Sigmoid colon (tissue), 7 donors: ENCODE measurements at places on chromosomes 7 and 10. TPM values are rescaled to one million over a fixed set of nuclear protein-coding genes. Genes with fewer than 3 reads are reported as not detected.

GRCh38 chr10:24360282-24361127 is 151.6 kb downstream of the KIAA1217 start:
- no peak for DNase-seq

DNA sequence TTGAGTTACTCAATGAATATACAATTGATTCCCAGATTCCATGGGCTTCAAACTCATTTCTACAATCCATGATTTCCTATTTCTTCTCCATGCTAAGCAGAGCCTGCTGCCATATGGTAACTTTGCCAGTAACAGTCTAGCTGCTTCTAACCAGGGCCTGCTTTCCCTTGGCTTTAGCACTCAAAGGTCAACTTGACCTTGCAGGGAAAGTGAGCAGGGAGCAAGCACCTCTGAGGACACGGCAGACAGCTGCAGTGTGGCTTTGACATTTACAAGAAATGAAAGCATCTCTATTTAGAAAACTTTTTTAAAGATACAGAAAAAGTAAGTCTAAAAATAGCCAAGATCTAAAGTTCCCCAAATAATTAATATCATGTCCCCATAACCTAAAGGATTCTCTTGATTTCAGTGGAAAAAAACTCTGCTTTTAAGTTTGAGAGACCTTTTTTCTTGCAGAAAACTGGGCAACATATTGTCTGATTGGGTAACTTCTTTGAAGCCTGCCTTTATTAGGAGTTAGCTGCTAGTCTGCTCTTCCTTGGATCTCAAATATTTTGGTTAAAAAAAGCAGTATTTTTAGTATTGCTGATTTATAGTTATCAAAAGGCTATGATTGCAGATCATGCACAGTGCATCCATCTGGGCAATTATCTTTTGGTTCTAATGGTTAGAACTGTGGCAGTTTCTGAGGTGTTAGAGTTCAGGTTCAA is 257.9 kb downstream of the AHR start:
- DNase-seq = no peak

- DNase-seq = no peak
Measured at GRCh38 chr7:88001744-88002530, 67.9 kb downstream of the ADAM22 start.

- no peak for DNase-seq
Measured at GRCh38 chr7:47461161-47461560, 120.8 kb downstream of the TNS3 start.

- no peak for DNase-seq
Measured at GRCh38 chr7:24769014-24769830, 12.0 kb upstream of the GSDME start.

DNA sequence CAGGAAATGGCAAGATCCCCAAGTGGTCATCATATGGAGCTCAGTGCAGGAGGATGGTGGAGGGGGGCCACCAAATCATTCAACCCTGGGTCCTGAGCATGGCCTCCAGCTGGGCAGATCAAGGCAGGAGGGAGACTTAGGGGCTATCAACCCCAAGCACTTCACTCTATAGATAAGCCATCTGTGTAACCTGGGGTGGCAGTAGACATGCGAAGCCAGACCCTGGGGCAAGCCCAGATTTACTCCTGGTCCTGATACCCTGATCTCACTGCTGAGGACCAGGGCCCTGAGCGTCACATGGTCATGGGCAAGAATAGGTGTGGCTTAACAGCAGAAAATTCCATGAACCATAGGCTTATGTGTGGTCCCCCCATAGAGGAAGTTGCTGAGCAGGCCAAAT is 173.0 kb upstream of the ADCY1 start:
- no peak for DNase-seq

DNA sequence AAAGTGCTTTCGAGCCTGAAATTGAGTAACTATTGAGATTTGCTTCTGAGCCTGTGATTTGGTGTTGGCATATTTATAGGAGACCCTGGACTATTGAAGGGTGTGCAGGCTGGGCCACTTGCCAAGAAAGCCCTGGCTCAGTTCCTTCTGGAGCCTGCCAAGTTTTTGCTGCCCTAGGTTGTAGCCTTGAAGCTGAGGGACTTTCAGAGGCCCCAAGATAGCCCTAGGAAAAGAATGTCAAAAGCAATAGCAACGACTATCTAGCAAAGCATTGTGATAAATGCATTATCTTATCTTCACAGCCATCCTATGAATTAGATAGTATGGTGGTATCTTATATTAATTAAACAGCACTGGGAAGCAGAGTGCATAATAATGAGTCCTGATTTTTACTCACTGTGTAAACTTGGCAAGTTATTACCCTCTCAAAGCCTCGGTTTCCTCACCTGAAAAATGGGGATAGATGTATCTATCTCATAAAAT is 473.7 kb upstream of the PODXL start:
- DNase-seq = no peak

GRCh38 chr10:22247636-22248035 is 29.8 kb upstream of the EBLN1 start:
- DNase-seq = no peak

GRCh38 chr10:112896273-112896672 is 53.8 kb upstream of the TCF7L2 start:
- no peak for DNase-seq

- no peak for DNase-seq
Measured at GRCh38 chr10:97333351-97333600, 1.3 kb downstream of the FRAT2 start.

Gene ADAM12
- total RNA-seq = 0.82 TPM

Gene PODXL
- 23.2 TPM for total RNA-seq

Gene AKR1C1
- total RNA-seq = 36.7 TPM

Gene RET
- total RNA-seq = 3.9 TPM

Gene GFRA1
- 38.9 TPM for total RNA-seq
